ENCODE measurements at places on chromosomes 3 and 15.

DNA sequence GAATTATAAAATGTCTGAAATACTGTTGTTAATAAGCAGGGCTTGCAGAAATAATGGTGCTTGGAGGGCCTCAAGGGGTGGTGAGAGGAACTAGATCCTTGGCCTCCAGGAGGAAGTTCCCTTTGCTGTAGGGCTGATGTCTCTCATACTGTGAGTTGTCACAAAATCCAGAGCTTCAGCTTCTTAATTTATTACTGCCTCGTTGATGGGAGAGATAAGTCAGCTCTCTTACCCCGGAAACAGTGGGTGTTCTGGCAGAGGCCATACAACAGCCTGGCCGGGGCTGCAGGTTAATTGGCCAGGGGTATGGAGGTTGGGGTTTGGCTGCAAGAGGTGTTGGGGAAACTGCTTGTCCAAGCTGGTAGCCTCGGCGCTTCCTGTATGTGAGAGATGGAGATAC, 15.5 kb downstream of the MAPKAPK3 start:
- DNase-seq = no peak

- DNase-seq = no peak
Measured at GRCh38 chr3:138282836-138283235, 46.8 kb downstream of the NME9 start.

DNA sequence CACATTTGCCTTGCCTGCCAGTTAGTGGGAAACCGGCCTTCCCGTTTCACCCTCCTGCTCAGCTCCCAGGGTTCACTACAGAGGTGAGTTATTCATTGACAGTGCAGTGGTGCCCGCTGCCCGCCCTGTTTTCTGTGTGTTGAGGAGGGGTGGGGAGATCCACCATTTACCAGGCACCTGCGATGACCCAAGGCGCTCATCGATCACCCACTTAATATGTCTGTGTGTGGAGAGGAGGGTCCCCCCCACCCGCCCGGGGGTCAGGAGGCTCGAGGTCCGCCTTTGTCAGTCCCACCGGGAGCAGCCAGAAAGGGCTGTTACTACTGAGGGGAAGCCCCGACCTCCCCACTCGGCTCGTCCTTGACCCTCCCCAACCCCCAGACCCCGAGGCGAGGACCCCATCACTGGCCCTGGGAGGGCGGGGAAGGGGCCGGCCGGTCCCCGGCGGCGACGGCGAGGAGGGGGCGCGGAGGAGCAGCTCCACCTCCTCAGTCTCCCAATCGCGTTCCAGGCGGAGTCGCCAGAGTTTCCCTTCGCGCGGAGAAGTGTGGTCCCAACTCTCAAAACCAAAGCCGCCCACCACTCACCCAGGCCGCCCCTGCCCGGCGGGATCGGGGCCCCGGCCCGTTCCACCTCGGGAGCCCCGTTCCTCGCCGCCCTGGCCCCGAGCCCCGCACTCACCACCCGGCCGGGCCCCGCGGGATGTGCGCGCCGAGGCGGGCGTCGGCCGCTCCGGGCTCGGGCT, 1.1 kb downstream of the PLXNB1 start:
- no peak for DNase-seq

DNA sequence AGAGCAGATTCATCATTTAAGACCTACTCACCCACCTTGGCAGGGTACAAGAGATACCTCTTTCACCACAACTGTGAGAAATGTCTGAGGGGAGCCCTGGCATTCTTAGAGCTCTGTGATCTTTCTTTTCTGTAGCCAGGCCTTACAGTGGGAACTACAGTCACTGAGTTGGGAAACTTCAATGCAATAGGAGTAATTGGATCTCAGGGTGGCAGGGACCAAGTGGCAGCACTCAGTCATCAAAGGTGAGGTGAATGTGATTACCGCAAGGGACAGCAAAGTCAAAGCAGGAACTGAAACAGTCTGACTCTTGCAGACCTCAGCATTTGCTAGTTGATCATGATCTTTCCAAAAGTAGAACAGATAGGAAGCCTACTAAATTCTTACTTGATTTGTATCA, 7.2 kb upstream of the MCF2L2 start:
- DNase-seq = peak; percentile 56

- DNase-seq = no peak
Measured at GRCh38 chr3:139930211-139930610, 4.8 kb upstream of the CLSTN2 start.

- no peak for DNase-seq
Measured at GRCh38 chr3:26536955-26537354, 85.6 kb upstream of the LRRC3B start.

DNA sequence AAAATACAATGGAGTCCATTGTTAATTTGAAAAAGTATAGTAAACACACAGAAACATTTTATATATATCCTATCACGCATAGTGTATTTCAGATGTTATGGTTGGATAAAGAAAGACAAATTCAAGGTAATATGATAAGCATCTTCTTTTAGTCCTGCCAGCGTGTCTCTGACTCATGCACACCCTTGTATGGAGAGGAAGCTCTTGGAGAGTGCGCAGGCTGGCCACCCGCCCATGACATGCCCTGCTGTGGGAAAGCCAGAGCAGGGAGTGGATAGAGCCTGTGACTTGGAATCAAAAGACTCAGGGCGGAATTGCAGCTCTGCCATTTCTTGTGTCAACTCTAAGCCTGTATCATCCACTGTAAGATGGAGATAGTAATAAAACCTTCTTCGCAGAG, 23.0 kb upstream of the COPG1 start:
- DNase-seq = no peak

DNA sequence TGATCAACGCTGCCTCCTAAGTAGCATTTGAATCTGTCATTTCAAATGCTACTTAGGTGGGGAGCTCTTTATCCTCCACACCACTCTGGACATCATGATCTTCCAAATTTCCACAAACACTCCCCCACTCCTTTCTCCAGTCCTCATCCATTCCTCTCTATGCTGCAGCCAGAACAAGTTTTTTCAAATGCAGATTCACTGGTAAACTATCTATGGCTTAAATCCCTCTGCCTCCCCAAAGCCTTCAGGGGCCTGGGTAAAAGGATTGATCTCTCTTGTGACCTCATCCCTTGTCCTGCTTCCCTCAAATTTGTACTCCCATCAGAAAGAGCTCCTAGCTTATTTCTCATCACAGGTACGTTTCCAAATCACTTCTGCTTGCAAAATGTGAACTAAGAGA, 1.3 kb upstream of the AEN start:
- DNase-seq = no peak

DNA sequence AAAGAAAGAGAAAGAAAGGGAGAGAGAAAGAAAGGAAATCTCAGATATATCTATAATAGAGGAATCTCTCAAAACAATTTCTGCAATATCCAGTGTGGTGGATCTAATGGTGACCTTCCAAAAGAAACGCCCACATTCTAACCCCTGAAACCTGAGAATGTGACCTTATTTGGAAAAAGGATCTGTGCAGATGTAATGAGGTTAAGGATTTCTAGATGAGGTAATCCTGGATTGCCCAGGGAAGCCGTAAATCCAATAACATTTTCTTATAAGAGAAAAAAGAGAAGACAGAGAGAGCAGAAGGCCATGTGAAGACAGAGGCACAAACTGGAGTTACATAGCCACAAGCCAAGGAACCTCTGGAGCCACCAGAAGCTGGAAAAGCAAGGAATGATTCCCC, 307.6 kb downstream of the ZBTB20 start:
- DNase-seq = no peak
